ENCODE measurements at places on chromosomes 6 and 20. TPM values are rescaled to one million over a fixed set of nuclear protein-coding genes. Genes with fewer than 3 reads are reported as not detected.

Gene C6orf132
- 96.9 TPM for total RNA-seq

Gene PTK6
- total RNA-seq, result 97.1 TPM

Gene CD24
- 466 TPM for total RNA-seq

DNA sequence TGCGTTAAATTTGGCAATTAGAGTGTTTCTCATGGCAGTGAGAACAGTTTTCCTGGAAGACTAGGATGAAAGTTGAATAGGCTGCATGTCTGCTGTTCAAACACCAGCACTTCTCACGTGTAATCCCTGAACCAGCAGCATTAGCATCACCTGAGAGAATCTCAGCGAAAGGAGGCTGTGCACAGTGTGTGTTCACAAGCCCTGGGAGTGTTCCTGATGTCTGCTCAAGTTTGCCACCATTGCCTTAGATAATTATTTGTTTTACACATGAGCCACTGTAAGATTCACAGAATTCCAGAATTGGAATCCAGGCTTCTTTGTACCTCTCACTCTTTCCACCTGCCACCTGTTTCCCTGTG is 117.3 kb downstream of the JARID2 start:
- H3K4me1 ChIP-seq, result peaks cover 9% of the 10 kb centered on the region
- DNase-seq, result no peak

GRCh38 chr6:144248476-144249301 is 36.4 kb upstream of the UTRN start:
- H3K36me3 ChIP-seq, result no peaks in the 10 kb centered on the region
- H3K27ac ChIP-seq, result no peak overlapping the region
- no peak overlapping the region for H3K4me3 ChIP-seq

Measured in transverse colon (tissue), 4 donors.